AML-193 (cell line): ENCODE measurements at places on chromosomes 13 and 19.

GRCh38 chr19:3098515-3099346 lies 4.6 kb downstream of the GNA11 start:
- no peak for DNase-seq

- DNase-seq, result no peak
These were observed 8.5 kb upstream of the CA11 start for GRCh38 chr19:48654299-48655059.

DNA sequence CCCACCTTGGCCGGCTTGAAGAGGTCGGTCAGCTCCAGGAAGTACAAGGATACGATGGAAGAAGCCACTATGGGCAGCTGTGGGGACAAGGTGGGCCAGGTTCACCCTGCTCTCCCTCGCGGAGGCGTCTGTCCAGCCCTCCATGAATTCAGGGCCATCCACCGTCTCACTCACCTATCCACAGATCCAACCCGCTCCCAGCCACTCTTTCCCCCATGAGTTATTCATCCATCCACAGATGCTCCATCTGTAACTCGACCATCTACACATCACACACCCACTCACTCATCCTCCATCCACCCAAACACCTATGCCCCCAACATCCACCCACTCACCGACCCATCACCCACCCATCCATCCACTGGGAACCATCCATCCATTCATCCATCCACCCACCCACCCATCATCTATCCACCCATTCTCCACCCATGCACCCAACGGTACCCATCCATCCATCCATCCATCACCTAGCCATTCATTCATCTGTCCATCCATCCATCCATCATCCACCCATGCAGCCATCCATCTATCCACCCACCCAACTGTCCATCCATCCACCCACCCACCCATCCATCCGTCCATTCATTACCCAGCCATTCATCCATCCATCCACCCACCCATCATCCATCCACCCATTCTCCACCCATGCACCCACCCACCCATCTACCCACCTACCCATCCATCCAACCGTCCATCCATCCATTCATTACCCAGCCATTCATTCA lies 5.8 kb downstream of the PLPPR3 start:
- DNase-seq, result no peak

- DNase-seq, result no peak
These were observed 318.0 kb upstream of the KLF12 start for GRCh38 chr13:74452176-74452575.

DNA sequence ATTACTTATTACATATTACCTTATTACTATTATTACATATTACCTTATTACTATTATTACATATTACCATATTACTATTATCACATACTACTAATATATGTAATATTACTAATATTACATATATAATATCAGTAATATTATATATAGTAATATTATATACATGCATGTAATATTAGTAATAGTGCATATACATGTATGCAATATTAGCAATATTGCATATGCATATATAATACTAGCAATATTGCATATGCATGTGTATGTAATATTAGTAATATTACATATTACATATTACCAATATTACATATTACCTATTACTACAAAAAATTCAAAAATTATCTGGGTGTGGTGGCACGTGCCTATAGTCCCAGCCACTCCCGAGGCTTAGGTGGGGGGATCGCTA lies 22.4 kb downstream of the PDE4A start:
- no peak for DNase-seq

DNA sequence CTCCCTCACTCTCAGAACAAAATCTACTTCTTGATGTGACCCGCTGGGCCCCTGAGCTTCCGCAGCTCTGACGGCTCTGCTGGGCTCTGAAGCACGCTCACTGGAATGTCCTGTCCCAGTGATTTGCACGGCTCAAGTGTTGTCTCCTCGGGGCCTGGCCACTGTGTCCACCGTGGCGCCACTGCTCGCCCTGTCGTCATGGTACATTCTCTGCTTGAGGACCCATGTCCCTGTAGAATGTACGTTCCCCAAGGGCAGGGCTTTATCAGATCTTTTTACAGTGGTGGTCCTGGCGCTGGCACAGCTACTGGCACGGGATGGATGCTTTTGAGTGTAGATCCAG lies 12.1 kb downstream of the KLHL26 start:
- no peak for DNase-seq

DNA sequence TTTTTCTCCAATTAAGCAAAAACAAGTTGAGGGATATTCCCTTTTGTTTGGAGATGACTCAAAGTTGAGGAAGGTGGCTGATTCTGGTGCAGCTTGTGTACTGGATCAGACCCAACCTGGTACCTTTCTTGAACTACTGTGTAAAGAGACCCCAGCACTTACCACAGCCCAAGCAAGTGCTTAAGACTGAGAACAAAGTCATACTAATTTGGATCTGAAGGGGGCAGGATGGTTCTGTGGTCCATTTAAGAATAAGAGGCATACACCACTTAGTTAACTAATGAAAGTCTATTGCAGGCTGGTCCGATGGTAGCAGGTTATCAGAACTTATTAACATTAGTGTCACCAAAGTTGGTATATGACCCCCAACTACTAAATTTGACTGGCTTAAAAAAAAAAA lies 6.3 kb downstream of the THSD1 start:
- no peak for DNase-seq

DNA sequence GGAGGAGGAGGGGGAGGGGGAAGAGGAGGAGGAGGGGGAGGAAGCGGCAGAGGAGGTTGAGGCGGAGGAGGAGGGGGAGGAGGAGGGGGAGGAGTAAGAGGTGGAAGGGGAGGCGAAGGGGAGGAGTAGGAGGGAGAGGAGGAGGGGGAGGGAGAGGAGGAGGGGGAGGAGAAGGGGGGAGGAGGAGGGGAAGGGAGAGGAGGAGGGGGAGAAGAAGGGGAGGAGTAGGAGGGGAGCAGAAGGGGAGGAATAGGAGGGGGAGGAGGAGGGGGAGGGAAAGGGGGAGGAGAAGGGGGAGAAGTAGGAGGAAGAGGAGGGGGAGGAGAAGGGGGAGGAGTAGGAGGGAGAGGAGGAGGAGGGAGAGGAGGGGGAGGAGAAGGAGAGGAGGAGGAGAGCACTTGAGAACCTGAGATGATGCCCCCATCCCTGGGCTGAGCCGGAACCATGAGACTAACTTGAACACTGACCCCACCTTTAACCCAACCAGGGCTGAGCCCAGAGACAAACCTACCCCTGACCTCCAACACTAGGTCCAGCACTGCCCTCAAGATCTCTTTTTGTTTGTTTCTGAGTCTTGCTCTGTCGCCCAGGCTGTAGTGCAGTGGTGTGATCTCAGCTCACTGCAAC lies 12.6 kb downstream of the ABCA7 start:
- DNase-seq, result no peak

GRCh38 chr19:14265290-14266036 lies 59.5 kb upstream of the ADGRL1 start:
- no peak for DNase-seq

GRCh38 chr19:16908759-16909158 lies 20.0 kb downstream of the F2RL3 start:
- no peak for DNase-seq

GRCh38 chr19:18203408-18203862 lies 407 bp downstream of the RAB3A start:
- DNase-seq, result no peak

- DNase-seq, result peak; percentile 96
These were observed 3.1 kb upstream of the TNFSF13B start for GRCh38 chr13:108266321-108266990.

DNA sequence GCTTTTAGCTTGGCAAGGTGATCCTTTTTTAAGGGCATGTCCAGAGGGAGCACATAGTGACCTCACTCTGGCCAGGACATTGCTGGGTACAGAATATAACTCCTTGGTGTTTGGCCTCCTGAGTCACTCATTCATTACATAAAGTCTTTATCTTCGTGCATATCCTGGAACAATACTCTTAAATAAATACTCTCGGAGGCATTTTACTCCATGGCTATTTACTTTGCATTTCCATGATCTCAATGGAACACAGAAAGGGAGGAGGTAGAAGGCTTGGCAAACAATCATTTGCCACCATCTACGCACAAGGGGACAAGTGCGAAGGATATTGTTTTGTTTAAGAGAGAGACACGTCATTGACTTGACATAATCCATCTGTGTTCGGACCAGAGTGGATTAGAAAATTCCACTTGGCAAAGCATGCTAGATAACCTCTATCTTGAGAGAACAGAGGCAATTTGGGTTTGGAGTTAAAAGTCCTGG lies 210.0 kb downstream of the IRS2 start:
- DNase-seq, result no peak

GRCh38 chr19:43636121-43636683 lies 3.4 kb downstream of the CADM4 start:
- DNase-seq, result no peak

- no peak for DNase-seq
These were observed 118.8 kb downstream of the EFNB2 start for GRCh38 chr13:106416645-106417044.

DNA sequence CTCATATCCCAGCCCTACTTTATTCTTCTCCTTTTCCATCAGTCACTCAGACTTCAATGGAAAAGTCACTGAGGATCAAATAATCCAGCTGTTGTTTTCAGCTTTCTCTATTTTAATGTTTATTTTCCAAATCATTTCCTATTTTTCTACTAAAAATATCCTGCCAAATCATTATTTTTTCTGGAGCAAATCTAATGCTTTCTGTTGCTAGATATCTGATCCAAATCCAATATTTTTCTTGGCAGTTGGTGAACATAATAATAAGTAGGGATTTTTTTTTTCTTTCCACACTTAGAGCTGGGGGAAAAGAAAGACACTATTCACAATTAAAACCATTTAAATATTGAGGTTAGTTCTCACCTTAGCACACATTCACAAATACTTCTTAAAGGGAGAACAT lies 656.1 kb downstream of the DACH1 start:
- DNase-seq, result no peak

DNA sequence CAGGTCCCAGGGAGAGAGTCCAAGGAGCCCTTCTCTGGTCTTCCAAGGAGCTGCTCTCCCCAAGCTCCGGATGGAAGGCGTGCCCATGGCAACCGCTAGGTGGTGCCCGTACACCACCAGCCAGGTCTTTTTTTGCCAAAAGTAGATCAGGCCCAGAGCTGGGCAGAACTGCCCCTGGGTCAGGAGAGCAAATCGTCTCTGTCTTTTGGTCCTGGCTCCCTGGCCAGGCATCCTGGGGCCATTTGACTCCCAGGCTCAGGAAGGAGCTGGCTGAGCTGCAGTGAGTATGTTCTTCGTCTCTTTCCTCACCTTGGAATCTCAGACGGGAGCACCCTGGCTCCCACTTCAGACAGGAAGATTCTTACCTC lies 24.6 kb upstream of the BCL3 start:
- DNase-seq, result peak; percentile 76

DNA sequence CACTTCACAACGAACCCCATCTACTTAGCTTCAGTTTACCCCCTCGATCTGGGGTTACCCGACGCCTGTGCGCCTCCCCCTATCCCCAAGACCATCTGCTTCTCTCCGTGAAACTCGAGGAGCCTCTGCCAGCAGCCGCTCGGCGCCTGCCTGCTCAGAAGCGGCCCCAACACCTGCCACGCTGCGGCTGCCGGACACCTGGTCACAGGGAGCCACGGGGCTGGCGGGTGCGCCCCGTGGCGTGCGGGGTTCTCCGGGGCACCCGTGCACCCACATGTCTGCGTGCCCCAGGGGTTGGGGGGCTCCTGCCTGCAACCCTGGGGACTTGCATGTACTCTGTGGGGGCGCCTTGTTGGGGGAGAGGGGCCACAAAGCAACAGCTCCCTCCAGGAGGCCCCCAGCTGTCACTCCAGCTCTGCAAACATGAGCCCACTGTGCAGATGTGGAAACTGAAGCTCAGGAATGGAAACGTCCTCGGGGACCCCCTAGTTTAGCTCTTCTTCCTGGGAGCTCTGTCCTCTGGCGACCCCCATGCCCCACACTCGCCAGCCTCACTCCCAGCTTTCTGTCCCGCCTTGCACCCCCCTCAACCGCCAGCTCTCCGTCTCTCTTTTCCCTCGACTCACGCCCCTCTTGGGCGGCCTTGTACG lies 7.0 kb upstream of the SEMA6B start:
- no peak for DNase-seq

GRCh38 chr19:17240062-17240752 lies 5.5 kb downstream of the NR2F6 start:
- DNase-seq, result no peak

DNA sequence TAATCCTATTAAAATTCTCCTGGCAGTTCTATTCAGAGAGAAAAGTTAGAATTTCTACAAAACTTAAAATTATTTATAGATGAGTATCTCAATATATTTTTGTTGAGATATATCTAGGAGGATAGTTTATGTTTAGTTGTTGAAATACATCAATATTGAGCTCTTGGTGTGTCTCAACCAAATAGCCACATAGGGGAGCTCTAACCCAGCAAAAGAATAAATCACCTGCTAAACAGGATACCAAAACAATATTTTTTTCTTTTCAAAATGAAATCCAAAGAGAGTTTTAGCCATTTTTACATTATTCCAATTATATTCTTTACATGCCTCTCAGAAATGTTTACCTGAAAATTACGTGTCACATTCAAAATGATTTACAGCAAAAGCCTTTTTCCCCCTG lies 954.7 kb downstream of the SLITRK6 start:
- DNase-seq, result peak; percentile 23

- no peak for DNase-seq
These were observed 98.3 kb downstream of the SLC7A1 start for GRCh38 chr13:29497137-29497654.

DNA sequence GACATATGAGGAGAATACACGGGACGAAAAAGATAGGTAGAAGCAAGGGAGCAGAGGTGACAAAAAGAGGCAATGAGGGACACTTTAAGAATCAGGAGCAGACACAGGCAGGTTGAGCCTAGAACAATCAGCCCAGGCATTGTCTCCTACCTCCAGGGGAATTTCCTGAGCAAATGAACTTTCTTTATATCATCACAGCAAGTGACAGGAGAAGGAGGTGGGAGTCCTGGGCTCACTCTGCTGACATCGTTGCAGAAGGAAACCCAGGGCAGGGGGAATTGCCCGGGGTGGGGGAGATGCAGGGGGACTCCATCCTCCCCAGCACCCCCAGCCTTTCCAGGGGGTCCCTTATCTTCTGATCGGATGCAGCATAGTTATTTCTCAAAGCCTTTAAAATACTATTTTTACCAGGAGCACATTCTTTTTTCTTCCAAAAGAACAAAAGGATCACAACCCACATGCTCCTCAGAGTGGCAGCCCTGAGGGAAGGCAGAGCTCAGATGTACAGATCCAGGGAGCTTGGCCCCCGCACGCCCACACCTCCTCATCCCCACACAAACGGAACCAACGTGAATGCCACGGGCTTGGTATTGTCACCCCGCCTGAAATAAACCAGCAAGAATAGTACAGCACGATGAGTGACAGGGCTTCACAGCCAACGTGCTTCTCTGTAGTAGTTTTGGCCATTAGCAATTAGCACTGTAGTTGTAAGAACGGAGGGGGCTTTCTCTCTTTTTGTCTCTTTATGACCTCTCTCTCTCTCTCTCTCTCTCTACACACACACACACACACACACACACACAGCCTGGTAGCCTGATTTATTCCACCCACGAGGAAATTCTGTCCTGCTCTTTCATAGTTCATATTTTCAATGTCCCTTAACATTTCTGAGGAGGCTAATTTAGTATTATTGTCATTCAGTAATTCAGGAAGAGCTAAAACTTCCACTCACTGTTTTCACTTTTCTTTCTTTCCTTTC lies 169.5 kb upstream of the UBL3 start:
- no peak for DNase-seq
